ENCODE measurements at places on chromosomes 1 and 21.

- no peak for DNase-seq
Measured at GRCh38 chr1:204014336-204014735, 58.6 kb upstream of the SOX13 start.

DNA sequence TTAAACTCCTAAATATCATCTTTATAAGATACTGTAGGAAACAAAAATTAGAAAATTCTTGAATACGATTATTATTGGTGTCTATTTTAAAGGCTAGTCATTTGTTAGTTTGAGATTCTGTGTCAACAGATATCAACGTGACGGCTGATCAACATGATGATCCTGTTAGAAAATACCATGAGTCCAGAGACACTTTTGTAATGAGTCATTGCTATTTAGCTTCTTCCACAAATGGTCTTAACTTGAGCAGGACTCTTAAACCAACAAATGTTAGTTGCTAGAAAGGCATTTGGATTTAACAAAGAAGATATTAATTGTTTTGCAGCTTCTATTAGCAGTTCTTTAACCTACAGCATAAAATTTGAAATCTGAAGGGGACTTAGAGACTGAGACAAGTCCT is 131.2 kb downstream of the TGFB2 start:
- DNase-seq = no peak

GRCh38 chr1:25034736-25035522 is 104.9 kb upstream of the RUNX3 start:
- DNase-seq = no peak

GRCh38 chr1:235984041-235984825 is 80.7 kb downstream of the NID1 start:
- DNase-seq = no peak

GRCh38 chr1:64150266-64150665 is 53.2 kb upstream of the UBE2U start:
- no peak for DNase-seq

GRCh38 chr1:95951371-95952102 is 717.5 kb downstream of the RWDD3 start:
- no peak for DNase-seq

- no peak for DNase-seq
Measured at GRCh38 chr1:206891412-206891811, 5.8 kb upstream of the IL24 start.

- DNase-seq = no peak
Measured at GRCh38 chr1:24960071-24960801, 30.2 kb upstream of the RUNX3 start.

DNA sequence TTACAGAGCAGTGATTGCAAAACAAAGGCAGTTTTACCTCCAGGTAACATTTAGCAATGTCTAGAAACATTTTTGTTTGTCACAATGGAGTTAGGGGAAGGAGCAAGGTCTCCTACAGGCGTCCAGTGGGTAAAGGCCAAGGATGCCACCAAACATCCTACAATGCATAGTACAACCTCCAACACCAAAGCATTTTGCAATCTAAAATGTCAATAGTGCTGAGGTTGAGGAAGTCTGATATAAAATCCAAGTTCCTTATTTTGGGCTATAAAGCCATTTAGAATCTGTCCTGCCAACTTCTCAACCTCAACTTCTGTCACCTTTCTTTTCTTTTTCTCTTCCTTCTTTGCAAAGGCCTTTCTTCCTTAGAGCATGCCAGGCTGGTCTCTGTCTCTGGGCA is 111.2 kb downstream of the FASLG start:
- DNase-seq = no peak

DNA sequence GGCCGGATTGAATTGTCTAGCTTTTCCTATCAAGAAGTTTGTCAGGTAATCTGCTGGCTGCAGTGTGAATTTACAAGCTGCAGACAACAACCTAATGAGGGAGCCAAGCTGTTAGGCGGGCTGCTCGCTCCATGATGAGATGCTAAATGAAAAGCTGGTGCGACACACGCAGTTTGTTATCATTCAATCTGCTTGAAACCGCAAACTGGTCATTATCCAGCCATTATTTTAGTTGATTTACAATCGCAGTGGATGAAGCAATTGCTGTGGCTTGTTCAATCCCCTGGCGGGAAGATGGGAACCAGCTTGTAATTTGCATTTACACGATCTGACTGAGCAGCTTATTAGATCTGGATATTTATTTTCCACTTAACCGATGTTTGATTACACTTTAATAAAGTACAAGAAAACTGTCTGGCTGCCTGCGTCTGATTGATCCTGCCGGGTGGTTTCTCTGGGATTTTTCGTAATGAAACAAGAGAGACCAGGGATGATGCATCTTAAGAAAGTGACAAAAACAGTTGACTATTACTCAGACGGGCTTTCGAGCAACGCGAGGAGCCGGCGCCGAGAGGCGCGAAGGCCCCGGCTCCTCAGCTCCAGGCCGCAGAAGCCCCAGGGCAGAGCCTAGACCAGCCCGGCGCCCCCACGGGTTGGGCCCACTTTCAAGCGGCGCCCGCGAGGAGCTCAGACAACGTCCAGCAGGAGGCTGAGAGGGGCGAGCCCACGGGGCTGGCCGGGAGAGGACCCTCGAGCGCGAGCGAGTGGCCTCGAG is 118.0 kb upstream of the BARHL2 start:
- DNase-seq = no peak

GRCh38 chr1:228697207-228698016 is 37.9 kb upstream of the RHOU start:
- DNase-seq = no peak

- no peak for DNase-seq
Measured at GRCh38 chr1:29767088-29767685, 530.9 kb downstream of the PTPRU start.

- no peak for DNase-seq
Measured at GRCh38 chr1:109883248-109883955, 27.2 kb upstream of the CSF1 start.

- DNase-seq = no peak
Measured at GRCh38 chr1:199449681-199450080, 577.8 kb upstream of the NR5A2 start.

DNA sequence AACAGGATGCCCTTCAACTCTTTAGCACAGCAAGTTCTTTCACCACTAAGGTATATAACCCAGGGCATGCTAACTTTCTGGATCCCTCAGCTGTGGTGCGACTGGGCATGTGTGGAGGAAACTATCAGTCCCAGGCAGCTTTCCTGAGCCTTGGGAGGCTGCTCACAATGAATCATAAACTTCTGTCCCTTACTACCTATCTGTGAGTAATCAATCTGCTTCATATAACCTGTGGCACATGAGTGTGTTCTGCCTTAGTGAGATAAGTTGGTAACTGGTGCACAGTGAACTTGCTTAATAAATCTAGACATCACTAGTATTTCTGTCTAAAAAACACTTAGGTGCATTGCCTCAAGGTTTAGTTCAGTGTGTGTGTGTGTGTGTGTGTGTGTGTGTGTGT is 158.0 kb downstream of the GPATCH2 start:
- DNase-seq = no peak

- no peak for DNase-seq
Measured at GRCh38 chr1:234985007-234985370, 143.6 kb downstream of the TOMM20 start.

- DNase-seq = no peak
Measured at GRCh38 chr1:47524272-47524671, 86.4 kb downstream of the FOXD2 start.

DNA sequence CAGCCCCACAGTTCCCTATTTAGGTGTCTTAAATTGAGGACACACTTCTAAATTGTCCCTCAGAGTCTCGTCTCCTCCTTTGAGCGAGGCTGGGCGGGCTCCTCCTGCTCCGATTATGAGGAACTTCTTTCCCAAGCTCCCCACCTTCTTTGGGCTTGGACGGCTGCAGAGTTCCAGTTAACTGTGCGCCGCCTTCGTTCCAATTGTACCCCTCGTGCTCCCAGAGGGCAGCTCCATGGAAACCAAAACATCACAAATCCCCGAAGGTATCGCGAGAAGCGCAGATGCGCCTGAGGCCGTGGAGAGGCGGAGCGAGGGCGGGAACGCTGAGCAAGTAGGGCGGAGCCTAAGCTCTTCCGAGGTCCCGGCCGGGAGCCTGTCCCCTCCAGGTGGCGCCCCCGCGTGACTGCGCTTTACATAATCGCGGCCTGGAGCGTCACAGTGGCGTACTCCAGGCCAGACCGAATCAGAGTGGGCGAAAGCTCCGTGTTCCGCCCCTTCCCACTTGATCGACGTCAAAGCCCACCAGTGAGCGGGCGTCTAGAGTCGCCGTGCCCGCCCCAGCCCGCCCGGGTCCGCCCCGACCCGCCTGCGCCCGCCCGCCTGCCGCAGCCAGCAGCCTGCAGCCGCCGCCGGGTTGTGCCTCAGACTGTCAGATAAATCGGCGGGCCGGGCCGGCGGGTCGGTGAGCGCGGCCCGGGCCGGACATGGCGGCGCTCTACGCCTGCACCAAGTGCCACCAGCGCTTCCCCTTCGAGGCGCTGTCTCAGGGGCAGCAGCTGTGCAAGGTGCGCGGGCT is at the start of gene FAM76A:
FAM76A (plus strand) TSS at position 588 of the 799 bp plus-strand sequence; CDS start at position 708, 120 bp downstream.
- DNase-seq = peak; percentile 99

DNA sequence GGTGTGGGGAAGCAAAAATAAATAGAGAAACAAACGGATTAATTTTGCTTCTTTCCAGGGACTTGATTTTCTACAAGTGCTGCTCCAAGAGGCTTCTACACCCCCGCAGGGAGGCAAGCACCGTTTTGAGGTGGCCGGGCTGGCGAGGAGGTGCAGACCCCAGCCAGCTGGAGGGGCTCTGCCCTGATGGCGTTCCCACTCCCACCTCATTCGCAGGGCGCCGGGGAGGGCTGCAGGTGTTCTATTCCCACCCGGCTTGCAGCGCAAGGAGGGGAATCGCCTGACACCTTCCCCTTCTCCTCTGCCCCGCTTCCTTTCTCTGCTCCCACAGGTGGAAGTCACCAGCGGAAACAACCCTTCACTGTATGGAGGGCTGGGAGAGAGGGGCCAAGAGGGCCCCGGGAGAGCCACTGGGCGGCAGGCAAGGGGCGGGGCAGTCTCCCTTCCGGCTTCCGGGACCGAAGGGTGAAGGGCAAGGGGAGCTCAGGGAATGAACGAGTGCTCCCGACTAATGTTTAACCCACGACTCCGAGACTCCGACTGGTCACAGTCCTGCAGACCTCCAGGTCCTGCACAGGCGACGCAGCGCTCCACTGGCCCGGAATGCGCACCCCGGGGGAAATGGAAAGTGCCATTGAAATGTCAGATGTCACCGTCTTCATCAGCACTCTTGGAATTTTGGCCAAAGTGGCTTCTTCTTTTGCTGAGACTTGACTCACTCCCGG is 29.1 kb downstream of the TEX35 start:
- no peak for DNase-seq

GRCh38 chr1:183655562-183656075 is 2.5 kb upstream of the APOBEC4 start:
- DNase-seq = peak; percentile 70

GRCh38 chr1:175287377-175287776 is 94.8 kb upstream of the KIAA0040 start:
- DNase-seq = no peak

DNA sequence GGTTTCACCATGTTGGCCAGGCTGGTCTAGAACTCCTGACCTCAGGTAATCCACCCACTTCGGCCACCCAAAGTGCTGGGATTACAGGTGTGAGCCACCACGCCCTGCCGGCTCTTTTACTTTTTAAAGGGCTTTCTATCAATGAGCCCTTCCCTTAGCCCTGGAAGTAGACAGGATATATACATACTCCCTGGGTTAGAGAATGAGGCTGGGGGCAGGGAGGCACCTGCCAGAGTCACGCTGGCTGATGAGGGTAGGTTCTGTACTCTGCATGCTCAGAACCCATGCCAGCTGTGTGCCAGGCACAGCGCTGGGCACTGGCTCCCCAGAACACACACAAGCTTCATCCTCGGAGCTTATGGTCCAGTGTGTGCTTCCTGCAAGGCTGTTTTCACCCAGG is 113.6 kb upstream of the IPO9 start:
- DNase-seq = no peak

GRCh38 chr1:185015631-185016030 is 29.7 kb upstream of the RNF2 start:
- no peak for DNase-seq

- DNase-seq = no peak
Measured at GRCh38 chr1:8343044-8343443, 25.1 kb downstream of the SLC45A1 start.
